ENCODE measurements at places on chromosomes 2 and 18. TPM values are rescaled to one million over a fixed set of nuclear protein-coding genes. Genes with fewer than 3 reads are reported as not detected.
A peak's percentile ranks its signal among the peaks of the same experiment; 100 is the strongest.

DNA sequence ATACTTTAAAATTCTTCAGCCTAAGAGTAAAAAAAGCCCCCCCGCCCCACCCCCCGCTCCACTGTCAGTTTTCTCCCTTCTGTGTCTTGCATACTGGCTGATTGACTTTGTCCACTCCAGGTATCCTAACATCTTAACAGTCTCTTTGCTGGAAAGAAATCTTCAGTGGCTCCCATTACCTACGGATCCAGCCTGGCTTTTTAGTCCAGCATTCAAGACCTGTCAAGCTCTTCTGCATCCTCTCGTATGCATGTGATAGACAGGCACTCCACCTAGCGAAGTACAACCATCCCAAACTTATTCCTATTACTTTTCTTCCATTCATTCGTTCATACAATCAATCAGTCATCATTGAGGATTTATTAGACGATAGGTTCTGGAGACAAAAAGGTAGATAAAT, 288.1 kb downstream of the MYCN start:
- no peak for DNase-seq

GRCh38 chr2:112756207-112756606, 8.2 kb downstream of the CKAP2L start:
- no peak for DNase-seq

DNA sequence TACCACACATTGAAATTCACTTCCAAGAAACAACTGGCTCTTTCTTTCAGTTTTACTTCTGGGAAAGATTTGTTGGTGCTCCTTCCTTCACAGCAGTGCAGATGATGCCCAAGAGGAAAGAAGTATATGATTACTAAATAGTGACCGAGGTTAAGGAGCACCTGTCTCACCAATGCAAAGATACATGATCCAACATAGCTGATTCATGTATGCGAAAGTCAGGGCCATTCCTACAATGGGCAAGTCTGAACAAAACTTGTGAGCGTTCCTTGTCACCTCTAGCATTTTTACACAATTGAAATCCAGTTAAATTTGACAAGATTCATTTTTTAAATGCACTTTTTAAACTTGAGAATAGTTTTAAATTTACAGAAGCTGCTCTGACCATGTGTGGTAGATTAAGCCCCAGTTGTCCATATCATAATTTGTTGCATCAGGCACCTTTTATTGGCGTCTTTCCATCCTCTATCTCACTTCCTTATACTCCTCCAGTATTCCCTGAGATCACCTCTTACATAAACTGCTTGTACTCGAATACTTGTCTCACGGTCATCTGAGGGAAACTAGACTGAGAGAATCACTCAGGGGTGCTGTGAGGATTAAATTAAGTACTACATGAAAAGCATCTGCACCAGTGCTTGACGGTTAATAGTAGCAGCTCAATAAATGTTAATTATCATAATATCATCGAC, 438.8 kb upstream of the CDH20 start:
- no peak for DNase-seq

DNA sequence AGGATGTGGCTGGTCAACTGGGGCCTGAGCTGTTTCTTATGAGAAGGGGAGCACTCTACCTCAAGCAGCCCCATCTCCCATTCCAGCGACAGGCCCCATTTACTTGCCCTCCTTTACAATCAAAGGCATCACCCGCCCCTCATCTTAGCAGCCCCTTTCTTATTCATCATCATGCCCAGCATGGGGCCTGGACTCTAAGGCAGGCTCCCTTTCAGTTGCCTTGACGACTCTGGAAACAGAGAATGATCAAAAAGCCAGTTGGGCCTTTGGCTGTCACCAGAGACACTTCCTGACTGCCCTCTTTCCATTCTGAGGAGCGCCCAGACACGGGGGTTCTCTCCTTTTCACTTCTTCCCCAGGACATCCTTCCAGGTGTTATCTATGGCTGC, 11.2 kb downstream of the CELF4 start:
- DNase-seq, result no peak

Gene SLC9A4
- not detected for total RNA-seq

DNA sequence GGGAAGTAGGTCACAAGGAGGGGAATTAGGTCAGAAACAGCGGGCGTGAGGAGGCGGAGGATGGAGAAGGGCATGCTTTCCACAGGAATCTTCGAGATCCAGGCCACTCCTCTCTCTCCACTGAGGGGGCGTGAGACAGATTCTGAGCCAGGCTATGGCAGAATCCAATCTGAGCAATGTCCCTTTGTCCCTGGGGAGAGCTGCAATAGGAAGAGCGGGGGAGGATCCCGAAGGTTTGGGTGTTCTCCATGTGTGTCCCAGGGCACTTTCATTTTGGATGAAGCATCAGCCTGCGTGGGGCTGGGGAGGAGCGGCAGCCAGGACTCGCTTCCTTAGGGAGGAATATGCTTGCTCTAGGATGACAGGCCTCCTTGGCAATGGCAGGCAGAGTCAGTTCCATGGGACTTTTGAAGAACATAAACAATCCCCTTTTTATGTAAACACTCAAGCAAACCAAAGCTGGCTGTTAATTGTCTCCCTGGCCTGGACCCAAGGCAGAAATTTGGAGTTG, 84.0 kb downstream of the LIPG start:
- DNase-seq, result peak; percentile 71

Gene TCF7L1
- total RNA-seq, result 7.0 TPM

Gene ERICH2
- total RNA-seq, result 0.82 TPM

DNA sequence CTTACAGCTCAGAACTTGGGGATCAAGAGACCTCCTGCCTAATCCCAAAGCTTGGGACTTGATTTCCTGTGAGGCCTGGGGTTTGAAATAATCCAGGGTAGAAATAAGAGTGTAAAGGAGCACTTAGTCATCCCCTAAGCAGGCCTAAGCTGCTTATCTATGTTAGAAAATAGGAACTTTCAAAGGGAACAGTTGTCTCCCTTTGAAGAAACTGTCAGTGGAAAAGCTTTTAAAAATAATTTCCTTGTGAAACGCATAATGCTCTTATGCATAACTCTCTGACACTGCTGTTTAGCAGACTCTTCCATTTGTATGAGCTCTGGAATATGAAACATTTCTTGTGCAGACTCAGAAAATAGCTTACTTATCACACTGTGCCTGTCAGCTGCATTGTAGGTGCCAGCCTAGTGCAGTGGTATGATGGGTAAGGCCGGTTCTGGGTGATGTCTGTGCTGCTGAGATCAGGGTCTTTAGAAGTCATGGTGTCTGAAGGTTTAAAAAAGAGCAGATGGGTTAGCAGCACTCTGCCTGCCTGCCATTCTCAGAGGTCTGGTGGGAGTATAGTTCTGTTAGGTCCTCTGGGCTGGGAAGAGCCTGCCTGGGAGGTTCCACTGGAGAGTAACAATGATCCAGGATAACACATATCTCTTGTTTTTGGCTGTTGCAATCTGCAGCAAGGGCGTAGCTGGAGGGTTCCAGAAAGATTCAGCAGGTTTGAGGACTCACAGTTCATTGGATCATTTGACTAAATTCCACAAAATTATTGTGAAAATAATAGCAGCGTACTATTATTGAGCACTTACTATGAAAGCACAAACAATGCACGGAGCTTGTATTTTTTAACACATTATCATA, 283.2 kb upstream of the MEX3C start:
- DNase-seq, result peak; percentile 16

Gene GLI2
- 2.4 TPM for total RNA-seq

DNA sequence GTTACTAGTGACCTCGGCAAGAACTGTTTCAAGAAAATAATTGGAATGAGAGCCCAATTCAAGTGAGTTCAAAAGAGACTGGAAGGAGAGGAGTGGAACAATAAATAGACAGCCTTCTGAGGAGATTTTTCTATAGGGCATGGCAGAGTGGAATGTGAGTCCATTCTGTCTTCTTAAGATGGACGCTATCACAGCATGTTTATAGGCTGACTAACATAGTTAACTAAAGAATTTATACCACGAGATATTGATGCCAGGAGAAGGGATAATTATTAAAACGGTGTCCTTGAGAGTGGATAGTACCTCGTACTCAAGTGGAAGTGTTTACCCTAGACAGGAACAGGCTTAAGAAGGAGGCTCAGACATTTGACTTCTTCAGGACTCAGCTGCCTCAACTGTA, 143.5 kb upstream of the RBBP8 start:
- no peak for DNase-seq

DNA sequence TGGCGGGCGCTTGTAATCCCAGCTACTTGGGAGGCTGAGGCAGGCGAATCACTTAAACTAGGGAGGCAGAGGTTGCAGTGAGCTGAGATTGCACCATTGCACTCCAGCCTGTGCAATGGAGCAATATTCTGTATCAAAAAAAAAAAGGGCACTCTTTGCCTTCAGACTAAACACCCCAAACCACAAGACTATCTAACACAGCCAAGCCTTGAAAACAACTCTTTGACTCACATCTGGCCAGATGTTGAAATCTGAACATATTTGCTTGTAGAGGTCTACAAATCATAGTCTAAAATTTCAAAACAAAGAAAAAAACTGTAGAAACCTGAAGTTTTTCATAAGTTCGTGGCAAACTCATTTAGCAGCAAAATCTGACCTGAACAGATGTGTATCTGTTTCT, 94.9 kb downstream of the FAM161A start:
- DNase-seq, result no peak

DNA sequence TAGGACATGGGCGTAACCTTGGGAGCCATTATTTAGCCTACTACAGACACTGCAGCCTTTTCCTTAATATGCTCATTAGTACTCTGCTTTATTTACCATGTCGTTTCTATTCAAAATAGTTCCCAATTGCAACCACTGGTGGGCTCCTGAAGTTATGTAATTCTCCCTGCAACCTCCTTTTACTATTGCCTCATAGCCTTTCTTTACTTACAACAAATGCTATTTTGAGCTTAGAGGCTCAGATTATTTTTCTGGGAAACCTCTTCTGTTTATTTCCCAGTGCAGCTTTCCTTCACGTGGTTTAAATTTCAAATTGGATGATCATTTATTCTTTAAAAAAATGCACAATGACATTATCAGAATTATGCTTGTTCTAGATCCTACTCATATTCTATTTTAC, 492.3 kb upstream of the TMEFF2 start:
- no peak for DNase-seq

Measured in left ventricle myocardium inferior (tissue), 1 donor.